ENCODE measurements at places on chromosomes 3 and 15.

- no peak for DNase-seq
- H3K4me1 ChIP-seq = no peaks in the 10 kb centered on the region
- H3K27ac ChIP-seq = no peak overlapping the region
These were observed 228.7 kb downstream of the VPS13C start for GRCh38 chr15:61831505-61831921.

GRCh38 chr3:157844800-157845565, 261.2 kb downstream of the SHOX2 start:
- no peak for DNase-seq
- H3K4me3 ChIP-seq = no peak overlapping the region
- H3K27me3 ChIP-seq = no peaks in the 10 kb centered on the region
- H3K36me3 ChIP-seq = no peaks in the 10 kb centered on the region
- H3K27ac ChIP-seq = no peak overlapping the region
- H3K4me1 ChIP-seq = no peaks in the 10 kb centered on the region

GRCh38 chr3:110413266-110413665, 658.4 kb upstream of the NECTIN3 start:
- no peak overlapping the region for H3K4me3 ChIP-seq
- no peaks in the 10 kb centered on the region for H3K36me3 ChIP-seq
- H3K27ac ChIP-seq = no peak overlapping the region
- no peak for DNase-seq
- H3K27me3 ChIP-seq = no peaks in the 10 kb centered on the region

DNA sequence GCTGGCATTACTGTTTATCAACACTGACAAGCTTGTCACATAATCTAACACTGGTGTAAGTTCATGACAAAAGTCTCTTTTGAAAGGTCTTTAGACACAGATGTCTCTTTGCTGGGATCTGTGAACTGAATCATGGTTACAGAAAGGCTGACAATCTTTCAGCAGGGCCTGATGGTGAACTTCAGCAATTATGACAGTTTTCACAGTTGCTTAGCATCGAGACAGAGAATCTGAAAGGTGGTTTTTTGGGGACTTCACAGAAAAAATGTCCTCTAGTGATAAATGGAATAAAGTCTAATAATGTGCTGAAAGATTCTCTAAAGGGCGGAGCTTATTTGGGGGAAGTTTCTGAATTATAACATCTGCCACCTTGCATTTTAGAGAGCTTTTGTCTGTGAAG, 32.3 kb downstream of the CLDN1 start:
- H3K4me3 ChIP-seq = no peak overlapping the region
- no peaks in the 10 kb centered on the region for H3K4me1 ChIP-seq
- H3K36me3 ChIP-seq = no peaks in the 10 kb centered on the region
- no peak for DNase-seq
- H3K27me3 ChIP-seq = no peaks in the 10 kb centered on the region
- H3K27ac ChIP-seq = no peak overlapping the region

GRCh38 chr15:67506775-67507747, 13.9 kb upstream of the C15orf61 start:
- H3K4me3 ChIP-seq = no peak overlapping the region
- DNase-seq = no peak
- H3K27ac ChIP-seq = no peak overlapping the region
- H3K4me1 ChIP-seq = peaks cover 1% of the 10 kb centered on the region
- no peaks in the 10 kb centered on the region for H3K36me3 ChIP-seq
- no peaks in the 10 kb centered on the region for H3K27me3 ChIP-seq

- H3K4me1 ChIP-seq = peaks cover 15% of the 10 kb centered on the region
- peaks cover 19% of the 10 kb centered on the region for H3K27me3 ChIP-seq
- no peak overlapping the region for H3K27ac ChIP-seq
- DNase-seq = no peak
These were observed 578 bp upstream of the PODXL2 start for GRCh38 chr3:127628426-127628787.

DNA sequence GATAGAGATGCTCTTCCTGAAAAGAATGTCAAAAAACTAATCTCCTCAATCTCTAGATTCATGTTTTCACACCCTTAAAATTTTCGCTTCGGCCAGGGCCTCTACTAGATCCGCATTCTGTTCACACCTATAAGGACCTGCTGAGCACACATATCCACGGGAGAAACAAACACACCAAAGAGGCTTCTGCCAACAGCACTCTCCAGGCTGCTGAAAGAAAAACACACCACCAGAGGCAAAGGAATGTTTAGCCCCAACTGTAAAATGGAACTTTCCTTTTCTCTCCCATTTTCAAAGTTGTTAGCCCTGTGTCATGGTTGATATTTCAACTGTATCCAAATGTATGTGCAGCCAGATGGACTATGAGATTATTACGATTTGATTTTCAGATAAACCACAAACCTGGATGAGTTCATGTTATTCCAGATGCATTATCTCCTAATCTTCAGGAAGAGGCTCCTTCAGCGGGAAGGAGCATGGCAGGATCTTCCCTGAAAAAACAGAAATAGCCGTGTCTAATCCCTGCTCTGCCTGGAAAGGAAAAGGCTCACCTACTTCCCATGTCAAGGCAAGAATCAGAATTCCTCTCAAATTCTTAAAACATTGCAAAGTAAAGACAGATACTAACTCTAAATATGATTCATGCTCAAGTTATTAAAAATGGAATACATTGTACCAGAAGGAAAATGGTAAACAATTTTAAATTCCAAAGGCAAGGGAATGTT, 442.7 kb upstream of the NR2F2 start:
- no peak overlapping the region for H3K27ac ChIP-seq
- no peak overlapping the region for H3K4me3 ChIP-seq
- peaks cover 9% of the 10 kb centered on the region for H3K4me1 ChIP-seq
- no peak for DNase-seq

DNA sequence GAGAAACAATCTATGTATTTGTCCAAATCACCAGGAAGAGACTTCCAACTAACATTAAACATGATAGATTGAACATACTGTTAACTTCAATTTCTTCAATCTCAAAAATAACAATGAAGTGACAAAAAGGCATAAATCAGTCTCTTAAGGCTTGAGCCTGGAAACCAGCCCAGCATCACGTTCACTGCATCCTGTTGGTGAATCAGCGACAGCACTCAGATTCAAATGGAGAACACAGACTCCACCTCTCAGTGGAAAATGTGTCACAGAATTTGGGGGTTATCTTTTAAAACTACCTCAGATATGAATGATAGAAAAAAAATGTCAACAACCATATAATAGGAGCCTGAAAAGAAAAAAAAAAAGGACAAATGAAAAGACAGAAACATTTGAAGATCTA, 212.0 kb downstream of the MINAR1 start:
- H3K27me3 ChIP-seq = no peaks in the 10 kb centered on the region
- no peak for DNase-seq
- H3K36me3 ChIP-seq = no peaks in the 10 kb centered on the region
- H3K4me3 ChIP-seq = no peak overlapping the region
- H3K27ac ChIP-seq = no peak overlapping the region

DNA sequence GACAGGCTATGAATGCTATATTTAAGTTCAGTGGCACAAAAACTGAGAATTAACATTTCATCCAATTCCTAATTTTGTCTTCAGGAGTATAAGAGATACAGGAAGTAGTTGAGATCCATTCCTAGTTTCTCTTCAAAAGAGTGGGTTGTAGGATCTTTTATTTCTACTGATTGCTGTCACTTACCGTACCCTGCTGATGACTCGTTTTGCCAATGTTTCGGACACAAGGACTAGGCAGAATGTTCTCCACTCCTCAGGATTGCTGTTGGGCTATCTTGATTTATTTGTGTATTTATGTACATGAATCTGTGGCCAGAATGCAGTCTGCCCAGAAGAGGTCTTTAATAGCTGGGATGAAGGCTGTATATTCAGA, 11.9 kb downstream of the ARL8B start:
- DNase-seq = no peak
- H3K4me1 ChIP-seq = no peaks in the 10 kb centered on the region
- H3K27ac ChIP-seq = no peak overlapping the region
- H3K4me3 ChIP-seq = no peak overlapping the region
- peaks cover 7% of the 10 kb centered on the region for H3K36me3 ChIP-seq
- no peaks in the 10 kb centered on the region for H3K27me3 ChIP-seq

Data from neuronal stem cell (in vitro differentiated cells).